ENCODE measurements at places on chromosomes 7 and 10. TPM values are rescaled to one million over a fixed set of nuclear protein-coding genes. Genes with fewer than 3 reads are reported as not detected.
A peak's percentile ranks its signal among the peaks of the same experiment; 100 is the strongest.

TMEM176A gene
- 49.6 TPM for total RNA-seq

DNA sequence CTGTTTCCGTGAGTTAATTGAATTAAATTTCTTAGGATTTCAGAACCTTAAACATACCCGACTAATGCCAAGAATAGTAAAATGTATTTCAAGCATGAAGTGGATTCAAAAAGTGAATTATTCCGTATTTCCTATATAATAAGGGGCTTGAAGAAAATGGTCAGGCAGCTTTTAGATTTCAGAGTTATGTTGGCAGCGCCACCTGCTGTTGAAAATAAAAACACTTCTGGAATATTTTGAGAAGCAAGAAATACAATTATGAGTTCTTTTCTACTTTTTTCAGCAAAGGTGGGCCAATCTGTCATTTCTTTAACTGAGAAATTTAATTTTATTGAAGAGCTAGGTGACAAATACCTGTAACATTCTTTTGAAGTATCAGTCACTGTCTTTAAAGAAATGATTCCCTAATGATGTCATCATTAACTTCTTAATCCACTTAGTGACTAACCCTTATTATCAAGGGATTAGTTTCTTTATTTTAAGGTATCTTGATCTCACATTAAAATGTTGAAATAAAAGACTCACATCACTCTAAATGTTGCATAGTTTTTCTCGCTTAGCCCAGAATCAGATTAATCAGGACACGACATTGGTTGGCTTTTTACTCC lies 36.6 kb upstream of the AGR3 start:
- H3K27me3 ChIP-seq = no peaks in the 10 kb centered on the region
- no peak for DNase-seq
- peaks cover 51% of the 10 kb centered on the region for H3K4me1 ChIP-seq
- no peak overlapping the region for H3K4me3 ChIP-seq

RELN gene
- total RNA-seq = 4.3 TPM

TMEM213 gene
- total RNA-seq = not detected

- peaks cover 1% of the 10 kb centered on the region for H3K36me3 ChIP-seq
- peak overlapping the region; percentile 92 for H3K27ac ChIP-seq
- no peaks in the 10 kb centered on the region for H3K27me3 ChIP-seq
- peaks cover 37% of the 10 kb centered on the region for H3K4me1 ChIP-seq
- H3K4me3 ChIP-seq = peak overlapping the region; percentile 99
- DNase-seq = no peak
These were observed 1.8 kb downstream of the FRAT2 start for GRCh38 chr10:97332591-97333350.

SHTN1 gene
- 86.9 TPM for total RNA-seq

LRRD1 gene
- total RNA-seq = not detected

MBLAC1 gene
- 3.7 TPM for total RNA-seq

MYO3A gene
- not detected for total RNA-seq

GPR26 gene
- total RNA-seq = not detected

GRCh38 chr7:26081638-26082037 lies 70.4 kb upstream of the NFE2L3 start:
- H3K27me3 ChIP-seq = no peaks in the 10 kb centered on the region
- H3K4me3 ChIP-seq = no peak overlapping the region
- peaks cover 52% of the 10 kb centered on the region for H3K4me1 ChIP-seq
- peak; percentile 90 for DNase-seq
- H3K27ac ChIP-seq = peak overlapping the region; percentile 67

DNA sequence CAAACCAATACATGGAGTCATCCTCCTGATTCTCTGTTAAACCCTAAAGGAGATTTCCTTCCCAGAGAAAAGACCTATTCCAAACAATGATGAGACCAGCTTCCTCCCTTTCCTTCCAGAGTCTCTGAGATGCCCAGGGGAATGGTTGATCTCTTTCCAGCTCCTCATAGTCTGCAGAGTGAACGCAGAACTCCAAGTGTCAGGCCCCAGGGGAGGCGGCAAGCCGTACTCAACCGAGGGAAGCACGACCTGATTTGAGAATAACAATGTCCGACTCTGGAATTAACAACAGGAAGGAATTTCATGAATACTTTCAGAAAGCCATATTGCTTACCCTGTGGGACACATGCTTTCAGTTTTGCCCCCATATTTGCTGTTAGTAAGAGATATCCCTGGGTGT lies 241.7 kb upstream of the GLI3 start:
- H3K36me3 ChIP-seq = no peaks in the 10 kb centered on the region
- no peak overlapping the region for H3K4me3 ChIP-seq
- H3K27ac ChIP-seq = no peak overlapping the region
- H3K4me1 ChIP-seq = peaks cover 5% of the 10 kb centered on the region
- no peak for DNase-seq

GRCh38 chr7:13835442-13835841 lies 154.0 kb downstream of the ETV1 start:
- no peaks in the 10 kb centered on the region for H3K36me3 ChIP-seq
- no peak overlapping the region for H3K4me3 ChIP-seq
- no peaks in the 10 kb centered on the region for H3K27me3 ChIP-seq
- H3K4me1 ChIP-seq = no peaks in the 10 kb centered on the region
- no peak overlapping the region for H3K27ac ChIP-seq

KAT6B gene
- 16.8 TPM for total RNA-seq

GRCh38 chr7:93558705-93559614 lies 15.6 kb downstream of the CALCR start:
- H3K4me3 ChIP-seq = no peak overlapping the region
- no peaks in the 10 kb centered on the region for H3K4me1 ChIP-seq
- no peak for DNase-seq
- no peaks in the 10 kb centered on the region for H3K36me3 ChIP-seq
- H3K27ac ChIP-seq = no peak overlapping the region

- H3K4me3 ChIP-seq = no peak overlapping the region
- H3K36me3 ChIP-seq = no peaks in the 10 kb centered on the region
- H3K4me1 ChIP-seq = no peaks in the 10 kb centered on the region
- H3K27ac ChIP-seq = no peak overlapping the region
- DNase-seq = no peak
- no peaks in the 10 kb centered on the region for H3K27me3 ChIP-seq
These were observed 118.9 kb downstream of the SND1 start for GRCh38 chr7:127770885-127771284.

- peak; percentile 48 for DNase-seq
- no peak overlapping the region for H3K4me3 ChIP-seq
- H3K27me3 ChIP-seq = no peaks in the 10 kb centered on the region
- peaks cover 1% of the 10 kb centered on the region for H3K36me3 ChIP-seq
- H3K4me1 ChIP-seq = peaks cover 17% of the 10 kb centered on the region
These were observed 72.6 kb downstream of the FAM53B start for GRCh38 chr10:124671486-124672075.

DNA sequence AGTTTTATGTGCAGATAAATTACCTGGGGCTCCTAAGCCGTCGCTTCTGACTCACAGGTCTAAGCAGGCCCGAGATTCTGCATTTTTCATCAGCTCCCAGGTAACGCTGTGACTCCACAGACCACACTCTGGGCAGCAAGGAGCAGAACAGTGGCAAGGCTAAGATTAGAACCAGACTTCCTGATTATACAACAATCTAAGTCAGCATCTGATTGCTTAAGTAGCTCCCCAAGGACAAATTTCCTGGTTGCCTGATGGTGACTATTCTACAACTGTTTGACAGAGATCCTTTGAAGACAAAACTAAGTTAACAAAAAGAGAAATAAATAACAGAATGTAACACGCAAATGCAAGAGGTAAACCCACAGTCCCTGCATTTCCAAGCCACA lies 69.0 kb downstream of the CREB3L2 start:
- H3K27me3 ChIP-seq = no peaks in the 10 kb centered on the region
- H3K36me3 ChIP-seq = no peaks in the 10 kb centered on the region
- no peak overlapping the region for H3K4me3 ChIP-seq

GRCh38 chr7:50603287-50603686 lies 38.1 kb upstream of the DDC start:
- H3K4me3 ChIP-seq = no peak overlapping the region
- H3K27me3 ChIP-seq = no peaks in the 10 kb centered on the region
- DNase-seq = no peak

DNA sequence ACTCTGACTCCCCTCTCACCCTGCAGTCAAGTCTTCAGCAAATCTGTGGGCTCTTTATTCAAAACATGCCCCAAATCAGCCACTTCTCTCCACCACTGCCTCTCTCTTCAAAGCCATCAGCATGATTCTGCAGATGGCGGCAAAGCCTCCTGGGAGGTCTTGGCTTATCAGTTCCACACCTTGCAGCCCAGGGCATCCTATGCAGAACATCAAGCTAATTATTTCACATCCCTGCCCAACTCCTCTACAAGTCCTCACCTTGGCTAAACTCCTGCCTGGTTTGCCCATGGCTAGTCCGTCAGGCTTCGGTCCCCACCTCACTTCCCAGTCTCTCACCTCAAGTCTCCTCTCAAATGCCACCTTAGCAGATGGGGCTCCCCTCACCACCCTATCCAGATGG lies 70.2 kb downstream of the PIP4K2A start:
- H3K27me3 ChIP-seq = no peaks in the 10 kb centered on the region
- no peak overlapping the region for H3K4me3 ChIP-seq
- no peaks in the 10 kb centered on the region for H3K36me3 ChIP-seq
- peaks cover 24% of the 10 kb centered on the region for H3K4me1 ChIP-seq

PAPSS2 gene
- 4.3 TPM for total RNA-seq

DNA sequence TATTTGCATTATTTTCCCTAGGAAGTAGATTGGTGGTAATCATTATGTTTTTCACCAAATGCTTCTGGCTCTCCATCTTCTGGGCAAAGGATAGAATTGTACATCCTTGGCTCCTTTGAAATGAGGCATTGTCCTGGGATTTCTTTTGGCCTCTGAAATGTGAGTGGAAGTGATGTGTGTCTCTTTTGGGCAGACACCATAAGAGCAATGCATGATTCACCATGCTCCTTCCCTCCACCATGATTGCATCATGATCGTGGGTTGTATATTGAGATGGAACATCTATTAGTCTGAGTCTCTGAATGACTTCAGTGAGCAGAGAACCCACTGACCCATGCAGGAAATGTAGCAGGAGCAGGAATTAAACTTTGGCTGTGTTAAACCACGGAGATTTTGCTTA lies 49.2 kb downstream of the ADRA2A start:
- no peak for DNase-seq
- no peak overlapping the region for H3K4me3 ChIP-seq
- no peak overlapping the region for H3K27ac ChIP-seq
- no peaks in the 10 kb centered on the region for H3K36me3 ChIP-seq
- H3K4me1 ChIP-seq = no peaks in the 10 kb centered on the region

HOXA3 gene
- 22.6 TPM for total RNA-seq

ARMH3 gene
- 17.4 TPM for total RNA-seq

DNA sequence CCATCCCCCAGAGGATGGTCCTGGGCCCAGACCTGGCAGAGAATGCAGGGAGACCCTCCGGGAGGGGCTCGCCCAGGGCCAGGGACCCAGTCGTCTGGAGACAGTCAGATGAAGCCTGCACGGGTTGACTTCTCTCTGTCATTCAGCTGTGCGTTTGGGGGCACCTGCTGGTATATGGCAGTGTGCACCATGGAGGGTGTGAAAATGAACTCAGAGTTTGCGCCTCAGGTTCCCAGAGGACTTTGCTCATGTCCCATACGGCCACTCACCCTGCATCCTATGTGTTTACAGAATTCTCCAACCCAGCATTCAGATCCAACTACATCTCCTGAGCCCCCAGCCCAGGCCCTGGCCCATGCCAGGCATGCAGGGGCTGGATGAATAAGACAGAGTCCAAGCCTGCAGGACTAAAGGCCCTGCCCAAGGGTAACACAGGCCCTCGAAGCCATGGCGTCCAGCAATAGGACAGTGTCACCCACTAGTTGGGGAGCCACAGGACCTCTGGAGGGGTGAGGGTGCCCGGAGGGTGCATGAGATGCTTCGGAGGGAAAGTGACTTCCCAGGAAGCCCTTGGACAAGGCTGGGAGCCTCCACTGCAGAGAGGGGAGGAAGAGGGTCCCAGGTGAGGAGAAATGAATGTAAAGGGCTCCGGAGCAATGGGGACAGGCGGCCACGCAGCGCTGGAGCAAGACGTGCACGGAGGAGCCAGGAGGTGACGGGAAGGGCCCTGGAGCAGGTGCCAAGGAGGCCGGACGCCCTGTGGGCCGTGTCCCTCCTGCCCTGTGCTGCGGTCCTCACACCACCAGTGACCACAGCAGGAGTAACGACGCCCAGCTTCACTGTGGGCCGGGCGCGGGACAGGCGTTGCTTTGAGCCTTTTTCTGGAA lies 36.3 kb downstream of the CALML3 start:
- DNase-seq = peak; percentile 38
- H3K27me3 ChIP-seq = no peaks in the 10 kb centered on the region
- no peak overlapping the region for H3K4me3 ChIP-seq

DNA sequence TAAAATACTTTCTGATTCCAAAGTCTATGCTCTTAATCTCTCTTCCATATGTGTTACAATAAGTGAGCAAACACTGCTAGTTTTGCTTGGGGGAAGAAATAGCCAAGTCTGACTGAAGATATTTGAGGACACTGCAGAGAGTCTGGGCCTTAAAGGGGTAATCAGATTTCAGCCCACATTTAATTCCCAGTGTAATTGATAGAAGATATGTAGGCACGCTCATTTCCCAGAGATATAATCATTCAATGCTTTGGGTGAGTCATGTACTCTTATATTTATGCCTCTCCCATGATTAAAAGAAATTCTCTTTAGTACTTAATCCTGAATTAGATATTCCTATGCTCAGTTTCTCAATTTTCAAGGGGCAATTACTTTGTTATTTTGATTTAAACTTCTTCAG lies 178.1 kb upstream of the POM121L12 start:
- DNase-seq = no peak
- no peaks in the 10 kb centered on the region for H3K36me3 ChIP-seq
- H3K4me3 ChIP-seq = no peak overlapping the region
- H3K27me3 ChIP-seq = no peaks in the 10 kb centered on the region

TMEM236 gene
- total RNA-seq = 0.64 TPM

PDZD7 gene
- total RNA-seq = 1.5 TPM

HABP2 gene
- total RNA-seq = 24.3 TPM

CTTNBP2 gene
- total RNA-seq = 3.2 TPM

DNA sequence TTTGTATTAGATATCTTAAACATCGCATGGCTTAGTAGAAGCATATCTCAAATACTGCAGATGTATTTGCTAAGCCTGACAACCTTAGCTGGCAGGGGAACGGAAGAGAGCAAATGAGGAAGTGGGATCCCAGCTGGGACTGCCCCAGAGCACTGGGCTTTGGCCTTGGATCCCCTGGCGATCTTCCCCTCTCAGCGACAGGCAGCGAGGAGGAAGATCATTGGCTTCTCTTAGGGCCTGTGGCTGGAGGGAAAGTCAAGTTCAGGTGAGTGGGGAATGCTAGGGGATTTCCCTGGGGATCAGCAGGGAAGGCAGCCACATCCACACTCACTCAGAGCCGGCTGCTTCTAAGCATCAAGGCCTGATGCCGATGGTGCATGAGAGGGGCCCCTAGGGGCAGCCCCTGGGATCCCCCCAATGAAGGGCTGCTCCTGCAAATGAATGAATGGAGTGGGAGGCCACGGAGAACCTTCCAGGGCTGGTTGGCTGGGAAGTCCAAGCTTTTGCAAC lies 42.0 kb downstream of the LYZL2 start:
- no peaks in the 10 kb centered on the region for H3K36me3 ChIP-seq
- no peak for DNase-seq
- no peaks in the 10 kb centered on the region for H3K27me3 ChIP-seq
- H3K4me3 ChIP-seq = no peak overlapping the region
- no peak overlapping the region for H3K27ac ChIP-seq
- no peaks in the 10 kb centered on the region for H3K4me1 ChIP-seq

All from Caco-2 (cell line).